ENCODE measurements at places on chromosomes 16 and 17. TPM values are rescaled to one million over a fixed set of nuclear protein-coding genes. Genes with fewer than 3 reads are reported as not detected.

Gene HAS3
- total RNA-seq = 0.21 TPM

DNA sequence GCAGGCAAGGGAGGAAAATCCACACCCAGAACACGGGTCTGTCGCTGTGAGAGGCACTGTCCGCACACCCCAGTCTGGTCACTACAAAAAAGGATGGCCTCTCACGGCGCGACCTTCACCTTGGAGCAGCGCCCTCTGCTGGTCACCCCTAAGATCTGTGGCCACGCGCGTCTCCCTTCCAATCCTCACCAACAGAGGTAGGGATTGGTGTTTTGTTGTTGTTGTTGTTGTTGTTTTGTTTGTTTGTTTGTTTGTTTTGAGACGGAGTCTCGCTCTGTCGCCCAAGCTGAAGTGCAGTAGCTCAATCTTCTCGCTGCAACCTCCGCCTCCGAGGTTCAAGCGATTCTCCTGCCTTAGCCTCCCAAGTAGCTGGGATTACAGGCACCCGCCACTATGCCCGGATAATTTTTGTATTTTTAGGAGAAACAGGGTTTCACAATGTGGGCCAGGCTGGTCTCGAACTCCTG, 15.0 kb upstream of the C17orf58 start:
- peak; percentile 80 for DNase-seq

DNA sequence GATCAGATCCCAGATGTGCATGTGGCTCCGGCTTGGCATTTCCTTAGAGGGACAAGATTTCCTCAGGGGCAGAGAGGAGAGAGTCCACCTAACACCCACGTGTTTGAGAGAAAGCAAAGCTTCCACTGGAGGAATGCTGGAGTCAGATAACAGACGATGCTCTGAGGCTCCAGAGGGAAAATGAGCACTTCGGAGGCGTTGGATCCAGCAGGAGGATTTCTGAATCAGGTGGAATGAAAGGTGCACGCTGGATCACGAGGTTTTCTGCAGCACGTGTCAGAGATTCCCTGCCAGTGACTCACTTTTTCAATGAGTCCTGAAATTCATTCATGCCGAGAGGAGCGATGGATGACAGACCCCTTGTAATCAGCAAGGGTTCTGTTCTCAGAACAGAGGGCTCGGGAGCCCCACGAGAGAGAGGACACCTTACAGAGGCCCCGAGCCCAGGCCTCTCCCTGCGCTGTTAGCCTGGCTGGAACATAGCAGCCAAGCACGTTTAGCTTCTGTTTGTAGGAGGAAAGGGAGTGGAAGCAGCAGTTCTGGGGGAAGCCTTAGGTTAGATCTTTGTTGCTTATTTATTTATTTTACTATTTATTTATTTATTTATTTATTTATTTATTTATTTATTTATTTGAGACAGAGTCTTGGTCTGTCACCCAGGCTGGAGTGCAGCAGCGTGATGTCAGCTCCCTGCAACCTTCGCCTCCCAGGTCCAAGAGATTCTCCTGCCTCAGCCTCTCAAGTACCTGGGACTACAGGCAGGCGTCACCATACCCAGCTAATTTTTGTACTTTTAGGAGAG, 49.3 kb upstream of the JPH3 start:
- DNase-seq = no peak

Gene EFCAB5
- 0.24 TPM for total RNA-seq

Gene HOXB7
- 0.44 TPM for total RNA-seq

DNA sequence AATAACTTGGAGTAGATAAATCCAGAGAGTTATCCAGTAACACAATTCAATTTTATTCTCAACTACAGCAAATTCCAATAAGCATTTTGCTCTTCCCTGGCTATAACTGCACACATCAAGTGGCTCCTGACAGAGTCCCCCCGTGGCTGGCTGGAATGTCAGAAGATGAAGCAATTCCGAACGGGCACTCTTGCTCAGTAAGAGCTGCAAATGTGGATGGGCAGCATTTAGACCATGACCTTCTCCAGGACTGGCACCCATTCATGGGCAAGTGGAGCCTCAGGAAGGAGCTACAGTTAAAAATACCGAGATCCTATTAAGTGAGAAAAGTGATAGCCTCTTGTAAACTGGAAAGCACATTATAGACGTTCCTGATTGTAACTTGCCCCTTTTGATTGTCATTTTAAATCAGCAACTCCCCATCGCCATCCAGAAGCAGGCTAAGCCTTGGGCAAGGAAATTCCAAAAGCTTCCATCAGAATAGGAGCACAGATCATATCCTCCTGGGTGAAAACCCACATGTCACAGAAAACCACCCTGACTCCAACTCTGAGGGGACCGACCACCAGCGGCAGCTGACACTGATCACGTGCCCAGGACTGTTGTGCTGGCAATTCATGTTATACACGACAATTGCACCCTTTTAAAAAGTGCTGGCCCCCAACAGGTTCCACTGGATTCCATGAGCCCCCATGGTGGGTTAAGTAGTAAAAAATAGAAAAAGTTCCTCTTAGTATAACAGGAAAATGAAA, 7.1 kb downstream of the UBE2O start:
- no peak for DNase-seq

- peak; percentile 30 for DNase-seq
Measured at GRCh38 chr17:42247734-42248133, 28.5 kb downstream of the STAT5B start.

Measured in activated CD4-positive, alpha-beta memory T cell treated with anti-CD3 and anti-CD28 coated beads for 36 hours (primary cell).